DMS 273 treated with DMSO at 0.1 percent for 48 hours (cell line): ENCODE measurements at places on chromosomes 2 and 18.

DNA sequence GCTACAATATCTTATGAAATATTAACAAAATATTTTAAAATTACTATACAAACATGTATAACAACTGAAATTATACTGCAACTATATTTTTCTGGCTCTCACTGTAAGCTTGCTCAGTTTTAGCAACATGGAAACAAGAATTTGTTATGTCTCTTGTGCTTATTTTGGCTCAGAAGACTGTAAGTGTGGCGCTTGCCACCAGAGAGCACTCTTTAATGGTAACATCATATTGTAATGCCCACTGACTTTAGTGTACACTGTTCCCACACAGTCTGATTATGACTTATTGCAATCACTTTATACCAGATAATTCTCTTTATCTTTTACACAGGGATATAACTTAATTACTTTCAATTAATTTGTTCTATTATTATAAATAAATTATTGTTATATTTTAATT is 1500.6 kb upstream of the TMEFF2 start:
- DNase-seq = peak; percentile 0

DNA sequence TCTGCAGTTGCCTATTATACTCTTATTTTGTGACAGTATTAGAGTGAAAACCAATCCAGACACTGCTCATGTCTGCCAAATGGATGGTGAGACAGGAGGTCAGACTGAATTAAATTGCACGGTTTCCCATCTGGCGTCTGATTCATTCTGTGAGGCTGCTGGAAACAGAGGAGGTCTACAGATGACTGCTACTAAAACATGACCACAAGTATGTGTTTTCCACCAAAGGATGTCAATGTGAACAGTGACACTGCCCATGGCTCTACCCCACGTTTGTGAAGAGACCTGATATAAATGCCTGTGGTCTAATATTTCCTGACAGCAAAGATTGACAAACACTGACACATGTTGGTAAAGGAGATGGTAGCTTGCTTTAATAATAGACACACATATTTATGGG is 104.3 kb upstream of the ST6GAL2 start:
- DNase-seq = peak; percentile 75

- DNase-seq = no peak
These were observed 20.1 kb upstream of the SULT1C3 start for GRCh38 chr2:108219688-108220087.

- no peak for DNase-seq
These were observed 161.1 kb downstream of the GFPT1 start for GRCh38 chr2:69225933-69226332.

DNA sequence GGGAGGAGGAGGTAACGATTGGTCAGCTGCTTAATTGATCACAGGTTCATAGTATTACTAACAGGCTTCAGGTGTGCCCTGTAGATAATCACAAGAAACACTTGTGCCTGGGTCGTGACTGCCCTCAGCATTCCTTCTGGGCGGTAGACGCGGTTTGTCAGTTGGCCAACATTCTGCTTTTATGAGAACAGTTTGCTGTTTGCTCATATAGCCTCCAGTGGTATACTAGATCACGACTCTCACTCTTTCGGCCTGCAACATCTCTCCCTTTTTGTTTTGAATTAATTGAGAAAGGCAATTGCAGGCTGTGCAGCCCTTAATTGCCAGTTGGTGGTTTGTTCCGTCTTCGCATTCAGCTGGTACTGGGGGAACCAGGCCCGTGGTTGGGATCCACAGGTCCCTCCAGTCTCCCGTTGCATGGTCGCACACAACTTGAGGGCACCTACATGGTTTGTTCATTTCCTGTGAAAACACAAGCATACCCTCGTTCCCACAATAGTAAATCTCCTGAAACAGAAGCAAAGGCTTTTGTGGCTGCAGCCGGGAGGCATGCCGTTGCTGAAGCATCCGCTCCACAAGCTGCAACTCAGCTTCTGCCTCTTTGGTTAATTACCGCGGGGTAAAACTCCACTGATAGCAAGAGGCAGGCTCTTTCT is 30.3 kb upstream of the GPR17 start:
- DNase-seq = no peak

DNA sequence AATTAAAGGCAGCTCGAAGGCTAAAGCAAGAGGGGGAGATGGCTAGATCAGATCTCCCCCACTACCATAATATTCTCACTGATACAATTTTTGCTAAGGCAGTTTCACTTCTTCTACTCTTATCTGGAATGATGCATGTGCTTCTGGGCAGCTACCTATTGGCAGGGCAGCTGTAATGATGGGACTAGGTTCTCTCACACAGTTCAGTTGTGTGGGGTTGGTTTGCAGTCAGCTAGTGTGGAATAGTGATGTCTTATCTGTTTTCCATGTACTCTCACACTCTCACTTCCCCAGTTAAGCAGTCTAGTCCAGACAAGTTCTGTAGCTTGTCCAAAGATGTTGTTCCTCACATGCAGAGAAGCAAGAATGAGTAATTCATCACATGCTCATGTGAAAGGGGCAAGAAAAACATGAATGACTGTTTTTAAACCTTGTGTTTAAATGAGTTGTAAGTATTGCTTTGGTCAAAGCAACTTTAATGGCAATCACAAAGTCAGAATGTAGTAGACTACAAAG is 836.1 kb downstream of the CBLN2 start:
- no peak for DNase-seq

DNA sequence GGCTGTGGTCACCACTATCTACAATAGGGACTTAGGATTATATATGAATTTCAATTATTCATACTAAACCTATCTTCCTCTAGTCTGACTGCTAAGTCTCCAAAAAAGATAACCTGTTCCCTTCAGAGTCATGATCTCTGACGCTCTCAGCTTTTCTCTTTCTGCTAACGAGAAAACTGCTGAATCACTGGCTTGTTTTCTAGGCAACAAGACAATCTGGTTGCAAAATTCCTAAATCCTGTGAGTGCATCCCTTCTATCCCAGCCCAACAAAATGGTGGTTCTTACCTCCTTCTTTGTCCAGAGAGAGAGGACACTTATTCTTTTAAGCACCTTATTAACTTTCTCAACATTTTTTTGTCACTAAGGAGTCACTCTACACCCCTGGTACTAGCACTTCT is 312.3 kb upstream of the PKDCC start:
- DNase-seq = no peak

DNA sequence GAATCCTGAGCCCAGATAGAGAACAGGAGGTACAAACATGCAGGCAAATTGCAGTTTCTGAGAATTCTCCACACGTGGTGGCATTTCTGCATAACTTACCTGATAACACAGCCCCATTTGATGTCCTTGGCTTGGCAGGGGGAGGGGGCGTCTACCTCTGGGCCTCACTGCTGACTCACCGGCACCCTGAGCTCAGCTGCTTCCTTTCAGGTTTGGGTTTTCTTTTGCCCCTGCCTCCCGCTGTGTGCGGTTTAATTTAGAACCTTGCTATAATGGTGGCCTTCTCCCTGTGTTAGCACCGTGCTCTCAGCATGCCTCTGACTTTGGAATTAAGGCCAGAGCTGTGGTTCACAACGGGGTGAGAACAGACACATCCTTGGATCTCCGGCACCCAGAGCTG is 4.4 kb downstream of the CTIF start:
- DNase-seq = no peak

DNA sequence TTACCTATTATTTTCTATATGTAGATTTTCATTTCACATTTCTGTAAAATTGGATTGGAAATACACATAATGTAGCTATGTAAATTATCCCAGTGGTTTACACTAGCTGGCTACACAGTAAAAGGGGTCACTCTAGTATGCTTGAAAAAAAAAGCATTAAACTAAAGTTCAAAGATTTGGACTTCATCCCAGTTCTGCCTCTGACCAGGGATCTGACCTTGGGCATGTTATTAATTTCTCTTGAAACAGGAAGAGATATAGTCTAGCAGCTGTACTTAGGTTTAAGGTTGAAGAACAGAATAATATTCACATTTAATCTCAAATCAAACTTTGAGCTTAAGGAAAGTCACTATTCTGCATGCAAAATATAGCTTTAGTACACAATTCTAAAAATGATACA is 64.5 kb upstream of the RPE start:
- DNase-seq = no peak

- no peak for DNase-seq
These were observed 620 bp upstream of the WDFY1 start for GRCh38 chr2:223945755-223946154.

DNA sequence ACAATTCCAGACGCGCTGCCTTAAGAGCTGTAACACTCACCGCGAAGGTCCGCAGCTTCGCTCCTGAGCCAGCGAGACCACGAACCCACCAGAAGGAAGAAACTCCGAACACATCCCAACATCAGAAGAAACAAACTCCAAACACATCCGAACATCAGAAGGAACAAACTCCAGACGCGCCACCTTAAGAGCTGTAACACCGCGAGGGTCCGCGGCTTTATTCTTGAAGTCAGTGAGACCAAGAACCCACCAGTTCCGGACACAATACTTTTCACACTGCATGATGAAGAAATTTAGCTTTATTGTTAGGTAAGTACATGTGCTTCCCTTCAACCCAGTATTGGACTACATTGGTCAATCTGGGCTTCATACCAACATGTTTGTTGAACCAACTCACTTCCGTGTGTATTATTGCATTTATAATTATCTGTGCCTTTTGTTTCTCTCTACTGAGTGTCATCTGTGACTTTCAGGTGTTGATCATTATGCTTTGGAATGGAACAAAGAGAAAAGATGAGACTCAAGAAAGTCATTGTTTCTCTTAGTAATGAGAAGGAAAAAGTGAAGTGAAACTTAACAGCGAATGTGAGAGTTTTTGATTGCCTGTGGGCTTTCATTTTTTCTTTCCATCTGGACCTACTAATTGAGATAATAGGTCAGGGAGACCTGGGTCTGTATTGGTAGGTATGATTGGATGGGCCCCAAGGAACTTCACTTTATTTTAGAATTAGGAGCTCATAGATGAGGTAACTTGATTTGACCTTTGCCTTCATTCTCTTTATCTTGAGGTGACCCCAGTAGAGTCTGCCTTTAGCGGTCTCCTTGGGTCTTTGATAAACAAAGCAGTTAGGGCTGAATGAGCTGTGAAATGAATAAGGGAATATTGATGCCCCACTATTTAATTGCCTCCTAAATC is 76.1 kb upstream of the CAVIN2 start:
- no peak for DNase-seq

DNA sequence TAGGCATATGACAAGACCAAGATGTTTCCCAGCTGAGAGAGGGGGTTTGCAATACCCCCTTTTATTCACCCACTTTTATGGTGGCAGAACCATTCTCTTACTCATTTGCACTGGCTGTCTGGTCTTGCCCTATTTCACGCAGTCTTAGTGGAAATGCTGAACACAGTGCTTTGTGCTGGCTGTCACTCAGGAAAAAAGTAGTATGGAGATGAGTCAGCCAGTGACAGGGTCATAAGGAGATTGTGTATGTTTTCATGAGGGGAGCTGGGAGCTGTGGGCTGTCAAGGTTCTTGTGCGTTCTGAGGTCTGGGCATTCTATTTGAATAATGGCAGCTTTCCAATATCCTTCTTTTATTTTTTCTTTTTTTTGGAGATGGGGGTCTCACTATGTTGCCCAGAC is 10.9 kb upstream of the CNRIP1 start:
- DNase-seq = no peak

DNA sequence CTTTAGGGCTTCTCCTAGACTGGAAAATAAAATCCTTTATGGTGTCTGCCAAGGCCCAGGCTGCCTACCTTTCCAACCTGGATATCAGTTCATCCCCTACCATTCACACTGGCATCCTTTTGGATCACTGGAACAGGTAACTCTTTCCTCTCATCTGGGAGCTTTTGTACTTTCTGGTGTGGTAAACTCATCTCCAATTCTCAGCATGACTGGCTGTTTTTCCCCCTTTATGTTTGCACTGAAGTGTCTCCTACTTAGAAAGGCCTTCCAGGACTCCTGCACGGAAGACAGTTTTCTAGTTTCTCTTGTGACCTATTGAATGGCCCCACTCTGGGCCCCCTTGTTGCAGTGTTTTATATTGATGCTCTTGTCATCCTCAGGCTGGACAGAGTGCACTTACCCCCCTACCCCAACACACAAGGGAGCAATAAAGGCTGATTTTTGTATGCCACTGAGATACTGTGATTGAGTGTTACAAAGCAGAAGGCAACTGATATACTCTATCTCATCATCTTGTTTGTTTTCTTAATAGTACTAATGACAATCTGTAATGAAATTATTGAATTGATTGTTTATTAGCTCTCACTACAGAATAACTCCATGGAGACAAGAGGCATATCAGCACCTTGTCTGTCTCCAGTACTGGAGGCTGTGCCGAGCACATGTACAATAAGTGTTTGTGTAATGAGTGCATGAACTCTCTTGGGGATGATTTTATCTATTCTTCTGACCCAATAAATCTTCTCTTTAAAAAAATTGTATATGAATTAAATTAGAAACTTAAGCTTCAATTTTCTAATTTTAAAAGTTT is 129.9 kb downstream of the PIEZO2 start:
- no peak for DNase-seq

DNA sequence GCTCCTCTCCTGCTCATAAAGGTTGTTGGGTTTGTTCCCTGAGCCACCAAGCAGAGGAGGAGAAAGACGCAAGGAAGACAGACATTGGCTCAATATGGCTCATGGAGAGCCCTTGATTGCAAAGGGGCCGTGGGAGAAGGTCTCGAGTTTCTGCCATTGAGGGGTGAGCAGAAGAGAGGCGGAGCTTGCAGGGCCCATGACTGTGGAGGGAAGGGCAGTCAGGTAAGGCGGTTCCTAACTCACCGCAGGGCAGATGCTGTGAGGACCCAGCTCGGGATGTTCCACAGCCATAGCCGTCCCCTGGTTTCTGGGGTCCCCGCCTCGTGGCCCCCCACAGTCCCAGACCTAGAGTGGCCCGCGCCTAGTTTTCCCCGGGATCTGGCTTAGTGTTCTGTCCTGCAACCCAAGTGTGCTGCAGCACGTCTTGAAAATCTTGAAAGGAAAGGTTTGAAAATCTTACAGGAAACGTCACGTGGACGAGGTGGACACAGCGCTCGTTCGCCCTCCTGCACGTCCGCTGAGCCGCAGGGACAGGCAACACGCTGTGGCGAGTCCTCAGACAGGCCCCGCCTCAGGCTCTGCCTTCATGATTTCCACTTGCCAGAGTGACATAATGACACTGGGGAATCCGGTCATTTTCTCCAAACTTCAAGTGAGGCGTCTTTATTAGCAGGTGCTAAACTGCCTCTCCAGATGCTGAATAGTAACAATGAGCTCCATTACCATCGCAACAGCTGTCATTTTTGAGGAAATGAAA is 105.5 kb upstream of the HDAC4 start:
- DNase-seq = no peak

GRCh38 chr2:113703386-113704299 is 52.8 kb downstream of the SLC35F5 start:
- DNase-seq = no peak

DNA sequence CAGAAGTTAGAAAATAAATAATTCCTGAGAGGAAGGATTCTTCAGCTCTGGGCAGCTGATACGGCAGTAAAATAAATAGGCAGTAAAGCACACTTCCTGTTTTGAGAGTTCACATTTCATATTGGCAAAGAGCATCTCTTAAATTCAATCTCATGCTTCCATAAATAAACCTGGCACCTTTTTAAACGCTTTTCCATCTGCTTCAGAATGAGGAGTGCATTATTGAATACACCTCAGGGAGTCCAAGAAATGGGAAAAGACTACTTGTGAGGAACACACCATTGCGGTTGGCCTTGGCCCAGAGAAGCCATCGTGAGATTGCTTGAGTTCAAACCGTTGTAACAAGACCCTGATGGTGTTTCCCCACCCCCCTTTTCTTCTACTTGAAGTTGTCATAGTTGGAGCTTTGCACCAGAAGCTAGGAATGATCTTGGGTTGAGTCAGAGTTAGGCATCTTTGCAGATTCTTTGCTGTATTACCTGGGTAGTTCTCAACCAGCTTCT is 123.9 kb downstream of the RDH14 start:
- no peak for DNase-seq

GRCh38 chr2:63903003-63903402 is 61.3 kb downstream of the UGP2 start:
- DNase-seq = no peak

- no peak for DNase-seq
These were observed 57.0 kb upstream of the SPP2 start for GRCh38 chr2:233993461-233993860.
